Cerebellar nuclear complex (tissue), 1 donor: ENCODE measurements at places on chromosomes 7 and 10.

DNA sequence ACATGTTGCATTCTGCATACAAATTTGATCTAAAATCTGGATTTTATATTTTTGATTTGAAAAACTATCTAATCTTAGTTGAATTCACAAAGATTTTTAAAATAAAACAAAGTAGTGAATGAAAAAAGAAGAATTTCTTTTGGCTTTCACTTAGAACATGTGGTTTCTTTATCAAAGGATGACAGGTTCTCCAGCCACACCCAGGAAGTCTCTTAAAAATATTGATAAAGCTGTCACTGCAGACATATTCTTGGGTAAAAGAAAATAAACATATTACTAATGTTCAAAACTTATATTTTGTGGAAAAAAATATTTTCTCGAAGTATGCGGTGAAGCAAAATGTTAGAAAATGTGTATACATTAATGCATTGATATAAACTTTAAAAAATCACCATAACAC lies 44.3 kb downstream of the ARL4A start:
- DNase-seq = no peak

DNA sequence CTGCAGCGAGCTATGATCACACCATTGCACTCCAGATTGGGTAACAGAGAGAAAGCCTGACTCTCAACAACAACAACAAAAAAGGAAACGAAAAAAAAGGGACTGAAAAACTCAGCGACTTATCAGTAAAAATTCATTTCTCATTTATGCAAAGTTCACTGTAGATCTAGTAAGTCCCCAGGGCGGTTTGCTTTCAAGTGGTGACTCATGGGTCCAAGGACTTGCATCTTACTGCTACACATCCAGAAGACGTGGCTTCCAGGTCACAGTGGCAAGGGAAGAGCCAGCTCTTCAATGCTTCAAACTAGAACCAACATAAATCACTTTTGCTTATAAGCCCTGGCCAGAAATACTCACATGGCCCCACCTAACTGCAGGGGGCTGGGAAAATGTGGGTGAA lies 178.3 kb upstream of the AUTS2 start:
- DNase-seq = no peak

- no peak for DNase-seq
Observed at GRCh38 chr7:73870041-73870492, 9.1 kb downstream of the TMEM270 start.

- DNase-seq = no peak
Observed at GRCh38 chr7:145478541-145478940, 638.1 kb upstream of the CNTNAP2 start.

GRCh38 chr10:49622426-49623425 lies 8.9 kb downstream of the CHAT start:
- no peak for DNase-seq
